NCI-H1048 (cell line): ENCODE measurements at places on chromosomes 5 and 9.

- no peak for DNase-seq
These were observed 166.1 kb upstream of the CCDC152 start for GRCh38 chr5:42590566-42590965.

DNA sequence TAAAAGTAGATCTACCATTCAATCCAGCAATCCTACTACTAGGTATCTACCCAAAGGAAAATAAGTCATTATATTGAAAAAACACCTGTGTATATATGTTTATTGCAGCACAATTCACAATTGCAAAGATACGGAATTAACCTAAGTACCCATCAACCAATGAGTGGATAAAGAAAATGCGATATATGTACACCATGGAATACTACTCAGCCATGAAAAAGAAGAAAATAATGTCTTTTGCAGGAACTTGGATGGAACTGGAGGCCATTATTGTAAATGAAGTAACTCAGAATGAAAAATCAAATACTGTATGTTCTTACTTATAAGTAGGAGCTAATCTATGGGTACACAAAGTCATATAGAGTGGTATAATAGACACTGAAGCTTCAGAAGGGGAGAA, 63.4 kb upstream of the PITX1 start:
- no peak for DNase-seq

- DNase-seq = no peak
These were observed 15.6 kb upstream of the DMXL1 start for GRCh38 chr5:119055294-119055693.

- DNase-seq = no peak
These were observed 258.2 kb downstream of the ENC1 start for GRCh38 chr5:74382123-74382855.

DNA sequence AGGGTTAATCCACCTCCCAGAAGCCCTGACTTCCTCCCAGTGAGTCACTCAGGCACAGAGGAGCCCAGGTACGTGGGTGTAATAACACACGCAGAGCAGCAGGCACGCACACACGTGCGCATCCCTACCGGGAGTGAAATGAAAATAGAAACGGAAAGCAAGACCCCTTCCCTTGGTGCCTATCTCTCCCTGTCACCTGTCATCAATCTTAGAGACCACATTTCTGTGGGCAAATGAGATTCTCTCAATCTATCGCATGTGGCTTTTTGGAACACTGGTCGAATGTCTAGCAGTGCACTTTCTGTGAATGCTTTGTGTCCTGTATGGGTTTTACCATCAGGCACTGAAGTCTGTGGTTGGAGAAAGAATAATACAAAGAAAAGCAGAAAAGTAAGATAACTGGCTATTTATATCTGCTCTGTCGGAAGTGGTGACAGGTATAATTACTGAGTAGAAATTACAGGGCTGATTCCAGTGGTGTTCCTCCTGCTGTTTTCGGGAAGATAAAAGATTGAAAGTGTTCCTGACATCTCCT, 137.7 kb upstream of the GRIA1 start:
- DNase-seq = no peak

GRCh38 chr5:139676951-139677735, 29.0 kb downstream of the CXXC5 start:
- DNase-seq = no peak

DNA sequence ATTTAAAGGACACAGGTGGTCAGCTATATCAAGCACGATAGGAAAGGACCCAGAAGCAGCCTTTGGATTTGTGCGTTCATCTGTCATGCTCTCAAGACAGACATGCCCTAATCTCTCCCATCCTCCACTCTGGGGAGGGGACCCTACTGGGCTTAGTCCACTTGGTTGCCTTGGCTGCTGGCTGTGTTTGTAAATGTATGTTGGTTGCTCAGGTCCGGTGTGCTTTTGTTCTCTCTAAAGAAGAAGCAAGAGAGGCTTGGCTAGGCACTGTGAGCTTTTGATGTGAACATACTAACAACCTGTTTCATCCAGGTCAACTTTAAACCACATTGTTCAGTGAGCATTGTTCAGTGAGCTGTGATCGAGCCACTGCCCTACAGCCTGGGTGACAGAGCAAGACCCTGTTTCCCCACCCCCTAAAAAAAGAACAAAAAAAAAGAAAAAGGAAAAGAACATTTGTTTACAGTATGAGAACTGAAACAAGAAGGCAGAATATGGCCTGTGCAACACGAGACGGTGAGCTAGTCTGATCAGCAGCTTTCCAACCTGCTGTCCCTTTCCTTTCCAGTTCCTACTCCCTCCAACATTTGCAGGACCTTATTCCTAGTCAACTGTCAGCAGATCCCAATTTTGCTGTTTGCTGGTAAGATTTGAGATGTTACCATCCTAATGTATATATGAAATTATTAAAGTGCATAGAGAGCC, 228.3 kb downstream of the ARHGAP26 start:
- DNase-seq = no peak

DNA sequence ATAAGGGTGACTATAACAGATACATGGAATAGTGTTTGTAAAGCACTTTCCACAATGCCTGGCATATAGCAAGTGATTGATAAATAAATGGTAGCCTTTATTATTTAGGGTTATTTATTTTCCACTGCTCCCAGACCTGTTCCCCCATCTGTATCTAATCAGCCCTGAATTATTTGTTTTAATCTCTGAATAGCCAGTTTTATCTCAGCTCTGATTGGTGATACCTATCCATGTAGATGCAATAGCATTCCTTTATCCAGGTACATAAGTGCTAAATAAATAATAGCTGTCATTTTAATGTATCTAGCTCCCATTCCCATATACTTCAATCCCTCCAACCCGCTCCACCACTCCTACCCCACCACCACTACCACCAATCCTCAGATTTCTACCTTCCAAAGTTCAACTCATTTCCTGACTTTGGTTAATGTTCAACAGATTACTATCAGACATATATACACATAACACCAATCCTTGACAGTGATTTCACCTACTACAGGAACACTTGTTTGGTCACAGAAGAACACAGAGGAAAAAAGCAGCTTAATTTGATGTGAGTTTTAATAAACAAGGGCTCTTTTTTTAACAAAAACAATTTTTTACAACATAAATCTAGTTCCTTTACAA, 14.0 kb downstream of the PRKAA1 start:
- no peak for DNase-seq

DNA sequence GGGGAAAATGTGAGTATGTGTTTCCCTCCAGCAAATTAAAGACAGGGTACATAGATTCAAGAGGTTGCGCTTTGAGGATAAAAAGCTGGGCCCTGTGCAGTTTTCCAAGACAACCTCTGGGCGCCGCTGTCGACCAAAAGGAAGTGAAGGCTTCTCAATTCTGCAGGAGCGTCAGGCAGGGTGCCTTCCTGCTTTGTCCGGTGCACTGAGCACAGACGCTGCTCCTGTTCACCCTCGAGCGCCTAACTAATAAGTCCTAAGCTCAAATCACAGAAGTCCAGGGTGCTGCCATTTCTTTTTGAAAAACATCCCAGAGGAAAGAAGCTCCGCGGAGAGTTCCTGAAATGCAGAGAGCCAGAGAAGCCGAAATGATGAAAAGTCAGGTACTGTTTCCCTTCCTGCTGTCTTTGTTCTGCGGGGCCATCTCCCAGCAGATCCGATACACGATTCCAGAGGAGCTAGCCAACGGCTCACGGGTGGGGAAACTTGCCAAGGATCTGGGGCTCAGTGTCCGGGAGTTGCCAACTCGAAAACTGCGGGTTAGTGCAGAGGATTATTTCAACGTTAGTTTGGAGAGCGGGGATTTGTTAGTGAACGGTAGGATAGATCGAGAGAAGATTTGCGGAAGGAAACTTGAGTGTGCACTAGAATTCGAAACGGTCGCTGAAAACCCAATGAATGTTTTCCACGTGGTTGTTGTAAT, at the start of gene PCDHGB1:
TSS of gene PCDHGB1 (plus strand) at position 183 of the 703 bp plus-strand sequence. CDS start at position 345, 162 bp downstream.
- DNase-seq = no peak

GRCh38 chr5:68455216-68455615, 239.7 kb downstream of the PIK3R1 start:
- DNase-seq = no peak

DNA sequence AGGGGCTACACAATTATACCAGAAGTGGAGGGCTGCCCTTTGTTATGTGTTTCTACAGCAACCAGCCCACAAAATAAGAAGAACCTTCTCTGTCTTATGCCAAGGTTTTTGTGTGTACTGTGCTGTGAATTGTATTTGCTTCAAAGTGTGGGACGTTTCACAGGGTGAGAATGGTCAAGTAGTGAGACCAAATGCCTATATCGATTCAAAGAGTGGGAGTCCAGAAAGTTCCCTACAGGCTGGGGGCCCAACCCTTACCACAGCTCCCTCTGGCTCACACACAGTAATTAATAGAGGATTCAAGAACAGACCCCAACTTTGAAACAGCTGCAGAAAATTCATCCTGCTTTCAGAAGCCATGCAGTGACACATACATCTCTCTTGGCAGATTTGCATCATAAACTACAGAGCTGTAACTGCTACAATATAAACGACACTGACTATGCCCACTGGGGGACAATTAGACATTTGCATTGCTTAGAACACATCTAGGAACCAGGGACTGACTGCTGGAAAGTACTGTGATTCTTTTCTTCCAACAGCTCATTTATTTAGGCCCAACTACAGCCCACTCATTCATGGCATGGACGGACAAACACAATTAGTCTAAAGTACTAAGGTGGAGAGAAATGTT, 12.8 kb downstream of the ENC1 start:
- DNase-seq = peak; percentile 57

DNA sequence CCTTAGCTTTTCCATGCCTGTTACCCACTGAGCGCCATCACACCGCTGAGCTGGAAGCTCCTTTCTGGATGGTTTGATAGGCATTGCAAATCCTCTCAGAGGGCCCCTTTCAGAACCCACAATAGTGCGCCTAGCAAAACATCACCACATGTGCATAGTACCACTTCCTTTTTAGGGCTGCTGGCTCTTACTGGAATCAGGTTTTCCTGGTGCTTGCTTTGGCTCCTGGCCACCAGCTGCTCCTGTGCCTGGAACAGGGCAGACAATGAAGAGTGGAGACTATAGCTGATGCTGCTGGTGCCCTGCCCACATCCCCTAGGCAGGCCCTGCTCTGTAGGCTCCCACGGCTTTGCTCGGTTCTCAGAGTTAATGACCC, 163.6 kb upstream of the SEMA6A start:
- no peak for DNase-seq

GRCh38 chr5:107894361-107894760, 223.6 kb upstream of the EFNA5 start:
- DNase-seq = no peak

DNA sequence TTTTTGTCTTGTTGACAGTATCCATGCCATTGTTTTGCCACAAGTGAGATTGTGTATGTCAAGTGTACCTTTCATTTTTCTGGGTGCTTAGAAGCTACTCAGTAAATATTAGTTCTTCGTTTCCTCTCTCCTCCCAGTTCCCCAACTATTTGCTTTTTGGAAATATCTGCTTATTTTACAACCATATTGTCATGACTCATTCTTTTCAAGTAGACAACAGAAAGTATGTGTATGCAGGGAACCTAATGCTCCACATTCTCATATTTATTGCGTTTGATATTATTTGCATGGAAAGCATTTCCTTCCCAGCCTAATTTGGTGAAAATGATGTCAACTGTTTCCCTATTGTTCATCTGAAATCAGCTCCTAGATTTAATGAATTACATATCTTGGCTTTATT, 483.7 kb upstream of the RIOK2 start:
- no peak for DNase-seq

- DNase-seq = no peak
These were observed 8.0 kb downstream of the MAP1B start for GRCh38 chr5:72115296-72115695.

- DNase-seq = no peak
These were observed 23.9 kb downstream of the MED27 start for GRCh38 chr9:132055756-132056155.

GRCh38 chr9:80787636-80788035, 901.7 kb downstream of the TLE1 start:
- no peak for DNase-seq

GRCh38 chr5:157080286-157080685, 21.4 kb upstream of the HAVCR1 start:
- no peak for DNase-seq

- DNase-seq = no peak
These were observed 74.3 kb downstream of the DCP2 start for GRCh38 chr5:113050721-113051382.

- DNase-seq = no peak
These were observed 282.9 kb upstream of the MAP3K1 start for GRCh38 chr5:56532466-56532865.

- DNase-seq = no peak
These were observed 1.2 kb downstream of the CDC14B start for GRCh38 chr9:96618209-96619123.

GRCh38 chr5:37665889-37666288, 174.0 kb downstream of the GDNF start:
- DNase-seq = no peak

DNA sequence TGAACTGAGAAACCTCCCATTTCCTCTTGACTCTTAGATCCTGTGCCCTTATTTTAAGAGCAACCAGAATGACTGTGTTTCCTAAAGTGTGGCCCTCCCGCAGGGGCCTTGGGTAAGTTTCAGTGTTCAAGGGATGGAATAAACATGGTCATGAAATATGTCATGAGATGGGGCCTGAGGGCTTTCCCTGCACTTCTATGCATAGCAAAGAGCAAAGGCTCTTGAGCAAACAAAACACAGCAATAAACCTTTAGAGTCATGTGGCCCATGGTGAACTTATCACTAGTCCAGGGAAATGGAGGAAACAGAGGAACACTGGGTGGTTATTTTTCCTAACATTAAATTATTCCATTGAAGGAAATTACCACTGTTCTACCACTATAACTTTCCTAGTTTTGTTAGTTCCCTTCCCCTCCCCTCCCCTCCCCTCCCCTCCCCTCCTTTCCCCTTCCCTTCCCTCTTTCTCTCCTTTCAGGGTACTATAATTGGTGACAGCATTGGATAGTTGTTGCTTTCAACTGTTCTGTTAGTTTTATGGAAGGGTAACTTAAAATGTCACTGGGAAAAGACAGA, 72.4 kb downstream of the CTSL start:
- DNase-seq = no peak

DNA sequence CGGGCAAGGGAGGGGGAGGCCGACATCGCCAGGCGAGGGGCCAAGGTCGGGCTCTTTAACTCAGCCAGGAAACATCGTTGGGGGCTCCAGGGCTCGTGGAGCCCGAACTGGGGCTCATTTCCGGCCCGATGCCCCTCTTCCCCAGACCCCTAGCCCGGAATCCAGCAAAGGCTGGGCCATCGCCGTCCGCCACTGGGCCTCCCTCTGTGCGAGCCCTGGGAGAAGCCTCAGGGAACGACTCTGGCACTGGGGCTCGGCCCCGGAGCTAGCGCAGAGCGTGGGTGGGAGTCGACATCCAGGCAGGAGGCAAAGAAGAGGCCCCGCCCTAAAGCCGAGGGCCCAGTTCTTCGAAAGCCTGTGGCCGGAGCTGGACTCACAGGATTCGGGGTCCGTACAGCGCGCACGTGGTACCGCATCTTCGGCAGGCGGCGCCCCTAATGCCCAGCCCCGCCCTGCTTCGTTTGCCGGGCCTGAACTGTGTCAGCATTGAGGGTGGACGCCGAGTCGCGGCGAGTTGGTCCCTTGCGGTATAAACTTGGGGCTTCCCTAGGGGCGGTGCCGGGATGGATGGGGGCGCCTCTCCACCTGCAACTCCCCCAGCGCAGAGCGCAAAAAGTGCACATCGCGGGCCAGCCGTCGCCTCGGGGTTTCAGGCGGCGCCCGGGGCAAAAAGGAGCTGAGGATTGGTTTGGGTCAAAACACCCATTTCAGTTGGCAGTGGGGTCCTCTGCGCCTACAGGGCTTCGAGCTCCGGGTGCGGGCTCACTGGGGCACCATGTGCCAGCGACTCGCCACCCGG, 3.6 kb upstream of the PAX5 start:
- DNase-seq = no peak
